ENCODE measurements at places on chromosomes 3 and 15.

- no peak for DNase-seq
Observed at GRCh38 chr3:87186608-87187159, 40.4 kb upstream of the CHMP2B start.

DNA sequence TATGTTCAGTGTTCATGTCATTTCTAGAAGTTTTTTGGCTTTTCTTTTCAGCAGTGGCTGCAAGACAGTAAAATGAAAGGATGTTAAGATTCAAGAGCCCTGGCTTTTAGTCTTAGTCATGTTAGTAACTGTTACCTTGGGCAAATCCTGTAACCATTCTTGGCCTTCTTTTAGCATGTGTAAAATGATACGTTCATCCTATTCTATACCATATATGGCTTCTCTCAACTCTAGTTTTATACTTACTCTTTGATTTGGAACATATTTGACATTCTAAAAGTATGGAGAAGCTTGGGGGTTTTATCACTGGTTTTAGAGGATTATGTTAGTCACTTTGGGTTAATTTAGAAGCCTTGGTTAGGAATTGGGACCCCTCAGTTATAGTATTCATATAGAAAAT lies 20.1 kb downstream of the GTF2E1 start:
- DNase-seq, result no peak

DNA sequence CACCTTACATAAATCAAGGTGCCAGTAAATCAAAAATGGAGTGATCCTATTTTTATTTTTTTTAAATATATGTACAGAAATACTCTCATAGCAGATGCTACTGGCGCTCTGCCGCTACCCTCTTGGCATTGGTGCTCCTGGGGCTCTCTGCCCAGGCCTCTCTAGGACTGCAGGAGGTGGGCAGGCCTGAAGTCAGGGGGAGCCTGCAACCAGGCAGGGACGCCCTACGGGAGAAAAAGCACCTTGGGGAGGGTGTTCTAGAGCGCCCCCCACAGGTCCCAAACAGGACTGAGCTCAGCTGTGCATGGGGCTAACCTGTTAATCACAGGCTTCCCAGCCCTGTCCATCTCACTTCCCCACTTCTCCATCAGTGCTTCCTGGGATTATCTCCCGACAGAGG lies 192.5 kb downstream of the SHQ1 start:
- no peak for DNase-seq

DNA sequence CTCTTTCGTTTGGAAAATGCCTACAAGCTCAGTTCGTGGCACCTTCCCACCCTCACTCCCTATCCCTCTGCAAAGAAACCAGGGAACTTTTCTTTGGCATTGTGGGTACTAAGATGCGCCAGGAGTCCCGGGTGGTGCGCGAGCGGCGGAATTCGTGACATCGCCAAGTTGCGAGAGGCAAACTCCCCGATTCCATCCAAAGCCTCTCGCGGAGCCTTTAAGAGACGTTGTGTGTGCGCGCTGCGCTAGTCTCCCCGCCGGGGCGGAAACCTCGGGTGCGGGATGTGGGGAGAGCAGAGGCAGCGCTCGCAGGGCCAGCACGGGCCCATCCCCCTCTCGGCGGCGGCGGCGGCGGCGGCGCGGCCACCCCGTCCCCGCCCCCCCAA lies 443 bp upstream of the NR2F2 start:
- DNase-seq, result peak; percentile 4

- peak; percentile 94 for DNase-seq
Observed at GRCh38 chr3:128993461-128994172, at the start of gene CFAP92. TSS of gene CFAP92 (minus strand) at chr3:128994076. CDS start at chr3:128993304, 772 bp downstream.

GRCh38 chr3:18351069-18351628 lies 74.0 kb downstream of the SATB1 start:
- no peak for DNase-seq

DNA sequence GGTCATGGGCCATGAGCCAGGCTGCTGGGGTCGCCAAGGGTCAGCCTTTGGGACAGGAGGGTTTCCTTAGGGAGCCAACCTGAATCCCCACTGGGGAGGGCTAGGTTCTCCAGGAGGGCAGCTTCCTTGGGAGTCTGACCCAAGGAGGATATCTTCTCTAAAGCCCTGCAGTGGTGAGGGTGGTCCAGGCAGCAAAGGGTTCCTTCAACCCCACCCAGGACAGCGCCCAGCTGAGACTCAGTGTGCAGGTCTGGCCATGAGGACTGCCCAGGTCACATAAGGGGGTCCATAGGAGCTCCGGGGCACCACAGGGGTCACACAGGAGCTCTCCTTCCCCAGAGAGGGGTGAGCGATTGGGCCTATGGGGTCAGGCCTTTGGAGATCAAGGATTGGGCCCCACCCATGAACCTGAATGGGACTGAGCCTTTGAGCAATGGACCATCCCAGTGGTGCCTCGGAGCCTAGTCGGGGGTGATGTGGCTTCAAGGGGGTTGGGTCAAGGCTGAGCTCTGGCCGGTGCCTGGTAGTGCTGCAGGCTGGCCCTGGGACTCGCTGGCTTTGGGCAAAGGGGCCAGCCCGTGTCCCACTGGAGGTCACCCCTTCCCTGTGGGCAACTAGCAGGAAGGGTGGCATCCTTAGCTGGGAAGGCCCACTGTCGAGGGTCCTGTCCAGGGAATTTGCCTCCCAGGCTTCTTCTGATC lies 216.5 kb downstream of the SNRPN start:
- DNase-seq, result no peak

DNA sequence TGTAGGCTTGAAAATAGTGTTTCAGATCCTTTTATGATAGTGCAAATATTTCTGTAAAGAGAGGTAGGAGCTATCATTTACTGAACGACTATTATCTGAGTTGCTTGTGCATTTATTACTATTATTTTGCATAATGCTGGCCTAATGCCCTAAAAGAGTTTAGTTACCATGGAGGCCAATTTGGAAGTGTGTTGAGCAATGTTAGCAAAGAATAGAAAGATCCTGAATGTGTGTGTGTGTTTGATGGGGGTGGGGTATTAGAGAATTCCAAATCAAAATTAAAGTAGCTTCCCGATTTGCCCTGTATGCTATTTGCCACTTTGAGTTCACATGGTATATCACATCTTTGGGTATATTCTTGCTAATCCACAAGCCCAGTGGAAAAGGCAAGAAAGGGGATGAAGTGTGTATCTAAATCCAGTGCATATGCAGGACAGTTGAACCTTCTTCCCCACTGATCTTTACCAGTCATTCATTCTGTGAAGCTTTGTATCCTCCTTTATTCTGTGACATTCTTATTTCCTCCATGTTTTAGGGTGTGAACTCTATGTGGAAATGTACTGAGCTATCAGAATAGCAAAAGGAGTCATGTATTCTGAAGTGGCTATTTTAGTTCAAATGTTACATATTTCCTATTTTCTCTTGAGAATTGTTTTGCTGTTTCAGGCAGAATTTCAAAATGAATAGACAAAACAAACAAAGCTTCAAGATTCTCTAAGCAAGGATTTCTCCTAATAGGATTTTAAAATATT lies 45.7 kb upstream of the PLSCR5 start:
- DNase-seq, result no peak

- DNase-seq, result no peak
Observed at GRCh38 chr3:129117134-129117533, 4.5 kb downstream of the RAB43 start.

- no peak for DNase-seq
Observed at GRCh38 chr3:97987306-97987705, 15.1 kb upstream of the RIOX2 start.

DNA sequence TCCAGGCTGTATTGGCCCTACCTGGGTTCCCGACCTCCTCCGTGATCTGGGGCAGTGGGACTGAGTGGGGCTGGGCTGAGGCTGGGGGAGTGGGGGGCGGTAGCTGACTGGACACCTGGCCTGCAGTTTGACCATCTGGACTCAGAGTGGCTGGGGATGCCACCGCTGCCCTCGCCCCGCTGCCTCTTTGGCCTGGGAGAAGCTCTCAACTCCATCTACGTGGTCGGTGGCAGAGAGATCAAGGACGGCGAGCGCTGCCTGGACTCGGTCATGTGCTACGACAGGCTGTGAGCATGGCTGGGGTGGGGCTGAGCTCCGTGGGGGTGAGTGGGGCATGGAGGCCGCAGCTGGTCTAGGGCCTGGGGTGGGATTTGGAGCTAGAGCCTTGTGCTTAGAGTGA lies 2.7 kb downstream of the KLHL40 start:
- DNase-seq, result no peak

GRCh38 chr3:30945291-30945690 lies 50.8 kb upstream of the GADL1 start:
- no peak for DNase-seq

DNA sequence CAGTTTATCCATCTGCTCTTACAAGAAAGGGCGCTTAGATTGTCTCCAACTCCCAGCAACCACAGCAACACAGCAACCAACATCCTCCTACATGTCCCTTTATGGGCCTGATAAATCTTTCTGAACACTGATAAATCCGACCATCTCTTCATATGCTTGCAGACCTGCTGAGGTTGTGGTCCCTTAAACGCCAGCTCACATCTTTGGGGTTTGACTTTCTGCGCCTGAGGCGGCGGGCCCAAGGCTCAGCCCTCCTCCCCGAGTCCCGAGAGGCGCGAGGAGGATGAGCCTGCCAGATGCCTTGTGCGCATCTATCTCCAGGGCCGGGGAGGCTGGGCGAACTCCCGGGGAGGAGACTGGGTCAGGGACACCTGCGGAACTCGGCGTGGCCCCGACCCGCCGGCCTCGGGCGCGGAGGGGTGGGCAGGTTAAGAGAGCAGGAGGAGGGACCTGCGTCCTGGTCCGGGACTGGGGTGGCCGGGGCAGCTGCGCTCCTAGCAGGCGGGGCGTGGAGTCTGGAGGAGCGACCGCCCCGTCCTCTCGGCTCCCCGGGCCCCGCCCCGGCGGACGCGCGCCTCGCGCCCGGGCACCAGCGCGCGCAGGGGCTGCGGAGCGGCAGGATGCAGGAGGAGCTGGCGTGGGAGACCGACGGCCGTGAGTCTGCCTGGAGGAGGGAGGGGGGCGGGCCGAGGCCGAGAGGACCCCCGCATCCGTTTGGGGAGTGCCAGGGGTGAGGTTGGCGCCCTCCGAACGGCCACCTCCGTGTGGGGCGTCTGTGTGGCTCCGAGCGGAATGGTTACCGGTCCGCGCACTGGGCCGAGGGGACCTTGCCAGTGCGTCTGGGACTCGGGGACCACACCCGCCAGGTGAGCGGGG lies at the start of gene ANKDD1A:
ANKDD1A (plus strand) TSS at position 592 of the 876 bp plus-strand sequence; CDS start at position 621, 29 bp downstream.
- peak; percentile 46 for DNase-seq

GRCh38 chr3:38047896-38048295 lies 8.9 kb downstream of the DLEC1 start:
- no peak for DNase-seq

GRCh38 chr15:39961051-39961450 lies 27.1 kb downstream of the EIF2AK4 start:
- DNase-seq, result no peak

DNA sequence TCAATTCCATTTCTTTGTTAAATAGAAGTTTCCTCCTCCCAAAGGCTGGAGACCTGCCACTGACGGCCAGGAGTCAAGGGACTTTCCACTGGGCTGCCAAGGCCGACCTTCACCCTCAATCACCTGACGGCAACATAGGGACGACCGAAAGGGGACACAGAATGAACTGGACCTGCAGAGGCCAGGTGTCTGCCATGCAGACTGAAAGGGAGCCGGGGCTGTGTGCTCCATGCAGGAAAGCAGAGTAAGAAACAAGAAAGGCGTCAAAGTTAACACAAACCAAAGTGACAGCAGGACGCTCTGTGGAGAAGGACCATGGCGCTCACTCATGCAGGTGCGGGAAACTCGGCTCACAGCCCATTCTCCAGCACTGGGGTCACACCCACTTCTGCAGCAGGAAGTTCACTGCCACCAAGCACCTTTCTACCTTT lies 26.1 kb downstream of the ZXDC start:
- no peak for DNase-seq

- peak; percentile 5 for DNase-seq
Observed at GRCh38 chr15:64229129-64229724, 66.4 kb upstream of the PPIB start.

GRCh38 chr3:48268381-48268935 lies 27.6 kb downstream of the ZNF589 start:
- DNase-seq, result peak; percentile 77

DNA sequence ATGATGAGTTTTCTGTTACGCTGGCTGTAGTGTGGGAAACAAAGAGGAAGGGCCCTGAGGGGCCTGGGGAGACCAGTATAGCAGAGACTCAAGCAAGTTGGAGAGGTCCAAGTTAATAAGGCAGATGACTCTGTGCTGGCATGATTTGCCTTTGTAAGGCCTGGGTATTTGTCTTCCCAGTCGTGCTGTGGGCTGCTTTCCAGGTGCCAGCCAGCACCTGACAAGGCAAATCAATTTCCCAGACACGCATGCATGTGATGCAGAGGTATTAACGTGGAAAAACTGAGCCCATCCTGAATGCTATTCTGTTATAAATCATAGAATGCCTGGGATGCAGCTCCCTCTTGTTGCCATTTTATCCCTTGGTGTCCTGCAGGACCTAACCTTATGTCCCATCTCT lies 175.6 kb downstream of the MFSD1 start:
- no peak for DNase-seq

DNA sequence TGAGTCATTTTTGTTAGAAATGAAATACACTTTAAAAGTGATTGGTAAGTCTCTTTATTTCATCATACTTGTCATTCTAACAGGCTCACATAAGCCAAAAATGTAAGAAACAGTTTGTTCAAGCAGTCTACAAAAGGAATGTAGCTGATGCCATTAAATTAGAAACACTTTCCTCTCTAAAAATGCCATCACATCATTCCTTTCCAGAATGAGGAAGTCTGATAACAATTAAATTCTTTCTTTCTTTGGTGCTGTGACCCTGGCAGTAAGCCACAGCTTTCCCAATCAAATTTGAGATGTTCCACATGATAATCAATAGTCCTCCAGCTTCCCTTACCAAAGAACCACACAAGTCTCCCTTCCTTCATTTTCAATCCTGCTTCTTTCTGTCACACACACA lies 9.4 kb upstream of the P2RY1 start:
- DNase-seq, result no peak

DNA sequence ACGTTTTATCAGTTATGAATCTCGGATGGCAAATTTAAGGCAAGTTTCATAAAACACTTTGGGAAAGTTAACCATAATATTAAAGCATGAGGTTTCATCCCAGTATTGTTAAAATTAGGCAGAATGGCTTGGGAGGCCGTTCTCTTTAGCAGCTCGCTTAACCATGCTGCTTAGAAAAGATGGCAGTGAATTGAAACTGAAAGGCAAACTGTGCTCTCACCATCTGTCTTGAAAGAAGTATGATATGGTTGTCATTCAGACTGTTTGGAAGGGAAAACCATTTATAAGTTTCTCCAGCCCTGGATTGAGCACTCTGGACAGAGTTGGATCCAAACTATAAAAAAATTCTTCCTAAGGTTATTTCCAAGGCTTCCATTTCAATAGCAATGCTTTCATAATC lies 332.3 kb upstream of the SUCLG2 start:
- DNase-seq, result no peak

DNA sequence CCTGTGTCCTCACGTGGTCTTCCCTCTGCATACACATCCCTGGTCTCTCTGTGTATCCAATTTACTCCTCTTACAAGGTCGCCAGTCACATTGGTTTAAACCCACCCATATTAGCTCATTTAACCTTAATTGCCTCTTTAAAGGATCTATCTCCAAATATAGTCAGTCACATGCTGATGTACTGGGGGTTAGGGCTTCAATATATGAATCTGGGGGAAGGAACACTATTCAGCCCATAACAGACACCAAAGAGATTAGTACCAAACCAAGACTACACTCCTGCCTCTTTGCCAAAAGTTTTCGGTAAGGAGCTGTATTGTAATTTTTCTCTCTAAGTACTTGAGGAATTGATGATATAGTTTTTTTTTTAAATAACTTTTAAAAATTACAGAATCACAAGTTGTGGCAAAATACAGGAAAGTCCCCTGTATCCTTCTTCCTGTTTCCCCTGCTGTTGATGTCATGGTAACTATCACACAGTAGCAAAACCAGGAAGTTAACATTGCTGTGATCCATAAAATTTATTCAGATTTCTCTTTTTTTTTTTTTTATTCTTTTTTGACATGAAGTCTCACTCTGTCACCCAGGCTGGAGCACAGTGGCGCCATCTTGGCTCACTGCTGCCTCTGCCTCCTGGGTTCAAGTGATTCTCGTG lies 67.8 kb downstream of the SLCO3A1 start:
- DNase-seq, result peak; percentile 42
